ENCODE measurements at places on chromosomes 7 and 10.

- no peak for DNase-seq
Measured at GRCh38 chr10:86113501-86113900, 253.1 kb downstream of the GRID1 start.

DNA sequence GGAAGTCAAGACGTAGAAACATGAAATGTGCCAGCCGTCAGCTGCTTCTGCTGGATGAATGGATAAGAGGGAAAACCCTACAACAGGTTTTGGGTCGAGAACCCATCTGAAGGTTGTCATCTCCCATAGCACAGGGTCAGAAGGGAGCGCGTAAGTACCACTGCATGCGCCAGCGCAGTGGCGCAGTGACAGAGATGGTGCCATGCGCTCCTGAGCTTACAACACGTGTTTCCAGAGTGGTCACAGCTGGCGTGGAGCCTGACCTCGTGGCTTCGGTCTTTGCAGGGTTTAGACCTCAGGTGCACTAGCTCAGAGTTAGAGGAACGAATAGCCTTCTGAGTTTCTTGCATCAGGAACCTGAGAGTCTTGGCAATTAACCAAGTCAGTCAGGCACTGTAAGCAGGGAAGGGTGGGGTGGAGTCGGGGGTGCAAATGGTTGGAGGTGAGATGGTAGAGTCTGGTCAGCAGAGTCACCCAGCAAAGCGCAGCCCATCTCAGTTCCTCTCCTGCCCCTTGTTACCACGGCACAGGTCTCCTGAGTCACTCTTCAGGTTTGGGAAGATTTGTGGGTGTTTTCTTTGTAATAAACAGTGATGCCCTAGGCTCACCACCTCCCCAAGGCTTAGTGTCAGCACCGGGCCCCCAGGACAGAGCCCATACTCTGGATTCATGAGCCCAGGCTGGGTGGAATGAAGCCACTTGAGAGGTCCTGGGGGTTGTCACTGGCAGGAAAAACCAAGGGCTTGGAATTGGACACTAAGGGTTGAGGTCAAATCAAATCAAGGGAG is 84.1 kb upstream of the PPIF start:
- no peak for DNase-seq

GRCh38 chr7:139936760-139937310 is 107.8 kb downstream of the TBXAS1 start:
- DNase-seq: no peak

GRCh38 chr10:110966146-110966545 is 46.7 kb downstream of the SHOC2 start:
- no peak for DNase-seq

DNA sequence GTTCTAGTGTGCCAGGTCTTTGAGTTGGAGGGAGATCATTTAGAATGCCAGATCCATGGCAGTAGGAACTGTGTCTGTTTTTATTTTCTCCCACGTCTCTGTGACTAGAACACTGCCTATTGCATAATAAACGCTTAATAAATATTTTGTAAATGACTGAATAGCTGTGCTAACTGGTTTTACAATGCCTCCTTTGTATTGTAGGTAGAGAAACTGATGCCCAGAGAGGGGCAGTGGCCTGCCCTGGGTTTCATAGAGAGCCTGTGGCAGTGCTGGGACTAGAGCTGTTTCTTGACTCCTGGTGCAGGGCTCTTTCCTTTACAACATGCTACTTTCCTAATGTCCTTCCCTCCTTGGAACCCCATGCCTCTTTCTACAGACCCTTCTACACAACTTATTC is 2.5 kb downstream of the TAS2R5 start:
- DNase-seq: no peak

GRCh38 chr10:50417886-50418830 is 166.8 kb upstream of the ASAH2 start:
- peak; percentile 36 for DNase-seq

GRCh38 chr10:1548146-1548545 is 189.2 kb downstream of the ADARB2 start:
- no peak for DNase-seq

DNA sequence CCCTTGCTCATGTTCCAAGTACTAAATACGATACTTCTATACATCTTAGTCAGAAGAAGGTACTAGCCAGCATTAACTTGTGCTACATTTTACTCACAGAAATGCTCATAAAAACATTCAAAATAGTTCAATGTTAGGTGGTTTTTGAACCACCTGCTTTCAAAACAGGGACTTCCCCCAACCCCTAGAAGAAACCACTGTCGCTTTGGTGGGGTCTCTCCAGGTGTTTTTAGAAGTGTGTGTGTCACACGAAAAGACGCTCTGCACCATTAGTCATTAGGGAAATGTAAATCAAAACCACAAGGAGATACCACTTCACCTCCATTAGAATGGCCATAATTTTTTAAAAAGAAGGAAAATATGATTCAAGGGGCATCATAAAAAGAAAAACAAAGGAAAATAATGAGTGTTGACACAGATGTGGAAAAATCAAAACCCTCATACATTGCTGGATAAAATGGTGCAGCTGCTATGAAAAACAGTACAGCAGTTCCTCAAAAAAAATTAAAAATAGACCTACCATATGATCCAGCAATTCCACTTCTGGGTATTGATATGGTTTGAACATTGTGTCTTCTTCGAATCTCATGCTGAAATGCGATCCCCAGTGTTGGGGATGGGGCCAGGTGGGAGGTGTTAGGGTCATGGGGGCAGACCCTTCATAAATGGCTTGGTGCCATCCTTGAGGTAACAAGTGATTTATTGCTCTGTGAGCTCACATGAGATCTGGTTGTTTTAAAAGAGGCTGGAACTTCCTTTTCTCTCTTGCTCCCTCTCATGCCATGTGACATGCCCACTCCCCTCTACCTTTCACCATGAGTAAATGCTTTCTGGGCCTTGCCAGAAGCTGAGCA is 74.2 kb downstream of the MALSU1 start:
- no peak for DNase-seq

GRCh38 chr10:83931669-83932068 is 207.6 kb upstream of the GHITM start:
- no peak for DNase-seq

- no peak for DNase-seq
Measured at GRCh38 chr7:37365405-37365804, 83.3 kb downstream of the ELMO1 start.

- DNase-seq: peak; percentile 37
Measured at GRCh38 chr7:45987521-45988290, 66.6 kb upstream of the IGFBP3 start.

- no peak for DNase-seq
Measured at GRCh38 chr10:114025611-114026130, 18.0 kb upstream of the ADRB1 start.

DNA sequence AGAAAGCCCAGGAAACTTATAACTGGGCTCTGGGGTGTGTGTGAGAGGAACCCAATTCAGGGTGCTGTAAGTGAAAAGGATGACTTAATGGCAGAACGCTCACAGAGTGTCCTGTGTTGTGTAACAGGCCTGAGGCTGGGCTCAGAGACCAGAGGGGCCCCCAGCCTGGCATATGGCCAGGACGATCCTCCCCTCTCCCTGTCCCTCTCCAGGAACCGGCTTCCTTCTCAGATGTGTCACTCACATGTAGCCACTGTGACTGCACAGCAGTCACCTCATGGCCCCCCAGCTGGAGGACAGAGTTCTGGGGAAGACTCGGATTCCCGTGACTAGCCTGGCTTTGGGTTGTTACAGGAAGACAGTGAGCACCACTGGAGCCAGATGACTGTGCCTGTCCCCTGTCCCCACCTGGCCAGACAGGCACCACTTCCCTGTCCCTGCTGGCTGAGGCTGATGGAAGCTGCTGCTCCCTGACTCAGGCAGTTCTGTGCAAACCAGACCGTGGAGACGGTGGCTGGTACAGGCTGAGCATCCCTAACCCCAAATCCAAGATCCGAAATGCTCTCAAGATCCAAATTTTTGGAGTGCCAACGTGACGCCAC is 220.5 kb downstream of the MLLT10 start:
- no peak for DNase-seq

GRCh38 chr7:141115965-141116364 is 42.1 kb downstream of the TMEM178B start:
- no peak for DNase-seq

DNA sequence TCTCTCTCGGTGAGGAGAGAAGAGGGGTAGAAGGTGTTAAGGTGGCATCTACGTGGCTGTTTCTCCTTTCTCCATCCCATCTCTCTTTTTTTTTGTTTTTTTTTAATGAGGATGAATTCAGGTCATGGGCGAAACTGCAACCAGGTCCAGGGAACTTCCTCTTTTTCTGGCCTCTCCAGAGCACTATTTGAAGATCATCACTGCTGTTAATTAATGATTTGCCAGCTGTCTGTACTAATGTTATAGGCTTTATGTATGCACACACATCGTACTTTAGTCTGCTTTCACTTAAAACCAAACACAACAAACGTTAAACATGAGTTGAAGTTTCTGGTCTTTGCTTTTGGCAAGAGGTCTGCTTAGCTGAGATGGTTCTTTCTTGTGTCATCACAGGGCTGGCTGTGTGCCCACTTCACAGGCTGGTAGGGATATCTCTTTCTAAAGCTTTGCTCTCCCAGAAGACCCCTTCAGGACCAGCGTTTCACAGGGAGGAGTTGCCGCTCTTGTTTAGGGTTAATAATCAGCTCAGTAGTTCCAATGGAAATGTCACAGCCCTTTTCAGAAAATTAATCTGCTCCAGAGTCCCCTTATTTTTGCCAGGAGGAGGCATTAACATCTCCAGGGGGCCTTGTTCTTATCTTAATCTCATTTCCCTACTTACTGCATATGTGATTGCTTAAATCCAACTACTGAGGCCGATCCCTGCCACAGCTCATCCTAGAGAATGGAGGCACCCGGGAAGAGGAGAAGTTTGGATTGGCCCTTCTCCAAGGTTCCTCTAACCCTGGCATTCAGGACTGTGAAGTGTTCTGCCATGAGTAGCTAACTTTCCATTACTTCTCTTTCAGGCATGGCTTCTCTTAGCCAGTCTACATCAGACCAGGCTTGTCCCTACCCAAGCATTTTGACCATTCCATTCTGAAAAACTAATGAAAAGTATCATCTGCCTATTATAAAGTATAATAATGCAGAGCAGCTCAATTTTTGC is 273.9 kb upstream of the NFE2L3 start:
- no peak for DNase-seq

DNA sequence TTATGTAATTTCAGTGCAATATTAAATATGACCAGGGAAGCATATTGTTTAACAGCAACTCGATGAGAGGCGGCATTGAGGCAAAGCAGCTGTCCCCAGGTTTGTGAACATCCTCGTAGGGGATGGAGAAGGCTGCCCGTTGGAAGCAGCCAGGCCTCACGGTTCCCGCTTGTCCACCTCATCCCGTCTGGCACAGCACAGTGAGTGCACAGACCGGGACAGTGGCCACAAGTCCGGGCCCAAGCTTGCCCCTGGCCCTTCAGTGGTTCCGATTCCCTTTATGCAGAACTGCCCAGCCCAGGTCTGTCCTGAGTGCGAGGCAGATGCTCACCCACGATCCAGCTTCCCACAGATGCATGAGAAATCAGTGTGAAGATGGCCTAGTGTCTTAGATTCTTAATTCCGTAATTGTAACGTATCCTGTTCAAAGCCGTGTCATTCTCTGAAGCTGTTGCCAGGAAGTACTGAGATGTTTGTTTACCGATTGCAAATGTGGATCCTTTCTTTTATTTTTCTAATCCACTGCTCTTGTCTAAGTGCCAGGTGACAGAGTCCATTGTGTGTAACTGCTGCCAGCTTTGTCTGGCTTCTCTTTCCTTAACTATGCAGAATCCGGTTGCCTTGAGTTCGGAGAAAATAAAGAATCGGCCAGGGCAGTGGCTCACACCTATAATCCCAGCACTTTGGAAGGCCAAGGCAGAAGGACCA is 35.5 kb downstream of the PFKP start:
- DNase-seq: no peak

DNA sequence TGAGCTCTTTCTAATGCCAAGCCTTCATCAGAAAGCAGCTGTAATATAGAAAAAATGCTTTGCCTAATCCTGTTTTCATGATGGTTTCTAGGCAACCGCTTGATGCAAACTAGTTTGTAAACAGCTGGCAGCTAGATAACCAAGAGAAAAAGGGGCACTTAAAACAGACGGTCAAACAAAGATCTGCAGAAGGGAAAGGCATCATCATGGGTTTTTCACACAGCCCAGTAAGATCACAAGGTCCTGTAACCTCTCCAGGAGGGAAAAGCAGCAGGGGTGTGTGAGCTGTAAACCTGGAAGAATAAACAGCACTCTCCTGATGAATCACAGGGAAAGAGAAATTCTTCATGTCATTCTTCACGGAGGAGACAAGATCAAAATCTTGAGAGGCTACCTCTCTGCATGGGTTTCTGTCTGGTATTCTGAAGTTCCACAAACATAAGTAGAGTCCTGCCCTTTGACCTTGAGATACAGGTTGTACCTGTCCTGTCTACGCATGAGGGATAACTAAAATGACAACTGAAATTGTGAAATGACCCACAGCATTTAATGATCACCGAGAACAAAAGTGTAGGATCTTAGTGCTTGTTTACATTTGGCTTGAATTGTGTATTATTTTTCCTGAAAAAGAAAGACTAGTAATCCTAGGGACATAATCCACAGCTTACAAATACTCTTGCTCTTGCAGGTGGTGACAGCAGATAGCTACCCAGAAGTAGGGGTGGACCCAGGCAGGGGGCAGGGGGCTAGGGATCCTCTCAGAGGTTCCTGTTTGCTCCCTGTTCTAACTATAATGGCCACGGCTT is 48.0 kb downstream of the CREB3L2 start:
- no peak for DNase-seq

- no peak for DNase-seq
Measured at GRCh38 chr10:73647211-73647874, 6.1 kb upstream of the MYOZ1 start.

GRCh38 chr7:113373863-113374262 is 255.5 kb upstream of the SMIM30 start:
- DNase-seq: no peak

GRCh38 chr7:46566097-46566774 is 645.2 kb upstream of the IGFBP3 start:
- no peak for DNase-seq

- DNase-seq: no peak
Measured at GRCh38 chr7:95596198-95597063, at the start of gene PDK4. PDK4 (minus strand) TSS chr7:95596516; CDS start chr7:95596293, 223 bp downstream.

DNA sequence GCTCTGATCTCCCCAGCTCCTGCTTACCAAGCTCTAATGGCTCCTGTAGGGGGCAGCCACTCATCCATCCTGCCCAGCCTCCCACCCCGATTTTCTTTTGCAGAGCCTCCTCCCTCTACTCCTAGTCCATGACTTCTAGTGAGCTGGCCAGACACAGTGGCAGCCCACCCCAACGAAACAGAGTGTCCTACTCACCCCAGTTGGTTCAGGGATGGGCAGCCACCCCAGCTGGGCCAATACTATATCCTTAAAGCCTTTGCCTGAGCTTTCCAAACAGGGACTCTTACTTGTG is 77.1 kb downstream of the GRID1 start:
- peak; percentile 26 for DNase-seq

GRCh38 chr10:70197235-70197945 is 27.1 kb upstream of the SAR1A start:
- DNase-seq: no peak

All from stimulated activated effector memory CD8-positive, alpha-beta T cell treated with anti-CD3 and anti-CD28 coated beads, Interleukin-12 subunit alpha, Interleukin-12 subunit beta, amount 100 ng/mL, for 72 hours (primary cell).